AG04449 (cell line): ENCODE measurements at places on chromosomes 1 and 21.

GRCh38 chr1:167635156-167635648 is 5.2 kb downstream of the RCSD1 start:
- DNase-seq, result no peak

- DNase-seq, result no peak
Measured at GRCh38 chr1:89865498-89866382, 44.9 kb downstream of the LRRC8D start.

- DNase-seq, result no peak
Measured at GRCh38 chr1:53369761-53370160, 41.9 kb upstream of the LRP8 start.

GRCh38 chr21:37658121-37658816 is 258.0 kb downstream of the KCNJ6 start:
- DNase-seq, result no peak

DNA sequence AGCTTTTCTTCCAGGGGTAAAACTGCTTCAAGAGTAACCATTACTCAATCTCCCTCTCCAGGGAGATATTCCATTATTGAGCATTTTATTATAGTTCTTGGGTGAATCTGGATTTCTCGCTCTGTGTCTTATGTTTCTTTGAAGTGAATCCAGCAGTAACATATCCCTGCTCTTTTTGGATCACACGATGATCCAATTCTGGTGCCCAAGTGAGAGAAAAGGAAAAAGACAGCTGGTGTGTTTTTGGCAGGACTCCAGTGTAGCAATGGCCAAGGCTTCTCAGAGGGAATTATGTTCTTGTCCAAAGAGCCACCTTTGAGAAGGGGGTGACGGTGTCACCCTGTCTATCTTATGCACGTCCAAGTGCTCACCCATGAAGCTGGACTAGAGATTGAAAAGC is 140.3 kb upstream of the ERRFI1 start:
- DNase-seq, result no peak

GRCh38 chr1:31949862-31950261 is 11.7 kb upstream of the PTP4A2 start:
- no peak for DNase-seq

GRCh38 chr1:207848234-207848633 is 62.7 kb downstream of the CD34 start:
- no peak for DNase-seq

- no peak for DNase-seq
Measured at GRCh38 chr1:83990734-83991133, 8.2 kb downstream of the TTLL7 start.

DNA sequence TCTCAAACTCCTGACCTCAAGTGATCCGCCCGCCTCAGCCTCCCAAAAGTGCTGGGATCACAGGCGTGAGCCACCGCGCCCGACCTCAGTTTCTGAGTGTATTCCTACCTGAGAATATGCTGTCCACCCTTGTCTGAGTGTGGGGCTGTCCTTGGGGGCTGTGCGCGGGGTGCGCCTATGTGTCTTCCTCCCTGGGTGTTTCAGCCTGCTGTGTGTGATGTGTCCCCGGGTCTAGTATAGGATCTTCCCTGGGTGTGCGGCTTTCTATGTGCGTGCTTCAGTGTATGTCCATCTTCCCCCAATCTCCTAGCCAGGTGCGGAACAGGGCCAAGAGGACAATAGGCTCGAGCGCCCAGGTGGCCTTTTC is 8.3 kb upstream of the ID3 start:
- DNase-seq, result no peak

- DNase-seq, result no peak
Measured at GRCh38 chr1:57167997-57168396, 202.2 kb upstream of the C8B start.
